ENCODE measurements at places on chromosomes 3 and 15.

DNA sequence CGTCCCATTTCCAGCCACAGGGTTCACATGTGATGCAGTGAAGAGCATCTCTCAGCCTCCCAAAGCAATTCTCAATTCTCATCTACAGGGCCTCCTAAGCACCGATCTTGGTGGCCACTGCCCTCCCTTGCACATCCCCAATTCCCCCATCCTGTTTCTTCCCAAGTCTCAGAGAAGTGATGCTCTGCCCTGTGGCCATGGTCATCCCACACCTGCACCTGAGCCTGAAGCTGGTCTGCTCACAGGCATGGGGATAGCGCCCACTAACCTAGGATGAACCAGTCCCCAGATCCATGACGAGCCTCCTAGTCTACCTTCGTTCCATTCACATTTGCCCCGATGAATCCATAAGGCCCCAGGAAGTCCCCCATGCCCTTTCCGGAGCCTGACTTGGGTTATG, 201.5 kb downstream of the UACA start:
- DNase-seq = no peak

GRCh38 chr3:155164306-155164705, 84.2 kb downstream of the MME start:
- DNase-seq = no peak

- no peak for DNase-seq
Measured at GRCh38 chr3:147410116-147410525, 956 bp downstream of the ZIC1 start.

DNA sequence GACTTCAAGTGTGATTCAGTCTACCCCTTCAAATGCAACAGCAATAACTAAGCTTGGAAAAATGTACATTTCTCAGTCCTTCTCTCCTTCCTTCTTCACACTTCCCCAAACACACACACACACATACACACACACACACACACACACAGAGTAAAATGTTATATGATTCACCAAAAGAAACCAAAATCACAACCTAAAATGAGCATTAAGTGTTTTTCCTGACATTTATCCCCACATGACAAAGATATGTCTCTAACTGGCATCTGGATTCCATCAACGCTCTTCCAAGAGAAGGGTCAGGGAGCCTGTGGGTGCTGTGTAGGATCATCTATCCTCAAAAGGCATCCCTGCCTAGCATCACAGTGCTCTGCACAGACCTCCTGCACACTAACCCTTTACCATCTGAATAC, 21.0 kb downstream of the PDZRN3 start:
- DNase-seq = no peak

GRCh38 chr15:91192690-91193377, 92.8 kb downstream of the SV2B start:
- DNase-seq = no peak

GRCh38 chr15:29045717-29046116, 159.9 kb downstream of the APBA2 start:
- no peak for DNase-seq

- no peak for DNase-seq
Measured at GRCh38 chr3:82496890-82497560, 735.6 kb upstream of the GBE1 start.

DNA sequence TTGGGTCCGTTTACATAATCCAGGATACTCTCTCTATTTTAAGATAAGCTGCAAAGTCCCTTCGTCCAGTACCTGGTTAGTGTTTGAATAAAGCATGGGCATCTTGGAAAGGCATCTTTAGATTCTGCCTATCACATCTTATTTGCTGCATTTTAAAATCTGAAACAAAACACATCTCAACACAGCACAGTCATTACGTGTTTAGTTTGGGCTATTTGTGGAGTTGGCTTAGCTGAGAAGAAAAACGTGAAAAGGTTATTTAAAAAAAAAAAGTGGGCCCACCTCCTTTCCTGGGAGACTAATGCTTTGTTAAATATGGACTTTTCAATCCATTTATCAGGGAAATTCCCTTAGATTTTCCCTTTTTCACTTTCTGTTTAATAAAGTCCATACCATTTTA, 174.5 kb upstream of the WNT5A start:
- DNase-seq = no peak

GRCh38 chr3:196220587-196220986, 4.3 kb downstream of the SLC51A start:
- DNase-seq = no peak

GRCh38 chr3:41681479-41681878, 280.4 kb downstream of the ULK4 start:
- DNase-seq = no peak

DNA sequence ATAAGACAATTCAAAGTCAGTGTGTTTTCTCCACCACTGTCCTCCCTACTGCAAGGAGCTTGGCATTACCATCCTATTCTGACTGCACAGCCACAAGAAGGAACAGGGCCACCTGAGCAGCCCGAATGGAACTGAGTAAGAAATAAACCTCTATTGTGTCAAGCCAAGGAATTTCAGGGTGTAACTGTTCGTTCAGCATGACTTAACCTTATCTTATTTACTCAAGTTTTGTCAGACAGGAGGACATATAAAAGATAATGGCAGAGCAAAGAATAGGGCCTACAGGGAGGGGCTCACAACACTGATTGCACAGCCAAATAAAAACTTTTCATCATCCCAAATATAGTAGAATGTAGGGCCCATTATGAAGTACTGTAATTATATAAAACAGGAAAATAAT, 236.1 kb downstream of the NEK10 start:
- no peak for DNase-seq

GRCh38 chr3:106824856-106825255, 552.4 kb upstream of the CCDC54 start:
- DNase-seq = no peak

- DNase-seq = no peak
Measured at GRCh38 chr3:108221393-108221792, 831 bp downstream of the IFT57 start.

DNA sequence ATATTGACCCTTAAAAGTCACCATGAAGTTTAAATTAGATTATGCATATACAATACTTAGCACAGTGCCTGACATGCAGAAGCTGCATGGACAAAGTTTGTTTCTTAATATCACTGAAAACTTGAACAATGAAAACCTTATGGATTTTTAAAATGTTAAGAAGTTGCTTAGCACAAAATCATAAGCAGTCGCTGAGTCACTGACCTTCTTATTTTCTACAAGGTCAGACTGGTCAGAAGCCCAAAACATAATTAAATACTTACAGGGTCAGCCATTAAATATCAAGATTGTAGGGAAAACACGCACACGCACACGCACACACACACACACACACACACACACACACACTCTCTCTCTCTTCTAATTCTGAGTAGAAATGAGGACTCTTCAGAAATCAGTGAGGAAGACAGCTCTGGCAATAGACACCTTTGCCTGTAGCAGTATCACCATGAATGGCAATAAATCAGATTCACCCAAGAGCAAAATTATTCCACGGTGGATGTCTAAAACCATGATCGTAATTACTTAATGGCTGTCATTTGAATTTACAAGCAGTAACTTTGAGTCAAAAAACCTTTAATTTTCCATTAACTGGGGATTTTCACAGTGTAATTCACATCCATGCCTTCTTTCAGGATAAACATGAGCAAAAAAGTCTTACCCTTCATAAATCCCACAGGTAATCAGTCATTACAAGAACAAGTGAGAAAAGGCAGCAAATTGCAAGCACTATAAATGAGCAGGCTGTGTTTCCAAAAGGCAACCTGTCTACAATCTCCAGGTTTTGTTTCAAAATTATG, 147.5 kb downstream of the OSBPL10 start:
- DNase-seq = no peak

- DNase-seq = no peak
Measured at GRCh38 chr3:73685061-73685460, 60.3 kb upstream of the PDZRN3 start.
